RWPE1 (cell line): ENCODE measurements at places on chromosomes 12 and 14.

DNA sequence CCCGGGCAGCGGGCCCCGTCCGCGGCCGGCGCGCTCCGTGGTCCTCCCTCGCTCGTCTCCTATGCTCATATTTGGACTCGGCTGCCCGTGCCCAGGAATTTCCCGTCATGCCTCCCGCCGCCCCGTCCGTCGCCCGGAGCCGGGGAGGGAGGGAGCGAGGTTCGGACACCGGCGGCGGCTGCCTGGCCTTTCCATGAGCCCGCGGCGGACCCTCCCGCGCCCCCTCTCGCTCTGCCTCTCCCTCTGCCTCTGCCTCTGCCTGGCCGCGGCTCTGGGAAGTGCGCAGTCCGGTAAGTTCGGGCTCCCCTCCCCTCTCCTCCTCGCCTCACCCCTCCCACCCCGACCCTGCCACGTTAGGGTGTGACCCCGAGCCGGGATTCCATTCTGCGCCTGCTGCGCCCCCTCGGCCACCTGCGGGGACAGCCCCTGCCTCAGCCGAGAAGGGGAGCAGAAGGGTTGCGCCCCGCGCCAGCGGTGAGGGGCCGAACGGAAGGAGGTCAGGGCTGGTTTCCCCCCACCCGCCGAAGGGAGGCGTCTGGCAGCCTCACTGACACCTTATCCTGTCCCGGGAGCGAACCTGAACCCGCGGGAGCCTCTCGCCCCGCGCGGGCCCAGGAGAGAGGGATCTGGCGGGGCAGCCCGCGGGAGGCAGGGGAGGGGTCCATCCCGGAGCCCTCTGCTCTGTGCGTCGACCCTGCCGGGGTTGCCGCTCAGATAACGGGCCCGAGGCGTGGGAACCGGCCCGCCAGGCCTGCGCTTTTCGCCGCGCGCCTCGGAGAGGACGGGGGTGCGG is at the start of gene MSRB3:
TSS of gene MSRB3 (plus strand) at position 108 of the 793 bp plus-strand sequence. CDS start 29,897 bp downstream, outside the sequence.
- DNase-seq: peak; percentile 77

DNA sequence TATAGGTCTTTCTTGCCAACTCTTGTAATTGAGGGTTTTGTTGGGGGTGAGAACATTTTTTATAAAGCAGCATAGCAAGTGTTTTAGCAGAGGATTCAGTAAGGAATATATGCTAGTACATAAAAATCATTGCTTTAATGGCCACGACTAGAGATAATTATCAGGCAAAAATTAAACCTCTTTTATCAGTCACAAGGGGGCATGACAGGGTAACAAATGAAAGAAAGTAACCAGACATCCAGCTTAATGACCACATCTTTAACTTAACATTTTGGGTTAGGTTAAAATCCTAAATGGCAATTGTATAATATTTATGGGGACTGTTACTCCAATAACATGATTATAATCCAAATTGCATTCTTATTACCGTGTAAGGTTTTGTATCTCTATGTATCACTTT is 119.6 kb downstream of the LRRIQ1 start:
- DNase-seq: peak; percentile 3

DNA sequence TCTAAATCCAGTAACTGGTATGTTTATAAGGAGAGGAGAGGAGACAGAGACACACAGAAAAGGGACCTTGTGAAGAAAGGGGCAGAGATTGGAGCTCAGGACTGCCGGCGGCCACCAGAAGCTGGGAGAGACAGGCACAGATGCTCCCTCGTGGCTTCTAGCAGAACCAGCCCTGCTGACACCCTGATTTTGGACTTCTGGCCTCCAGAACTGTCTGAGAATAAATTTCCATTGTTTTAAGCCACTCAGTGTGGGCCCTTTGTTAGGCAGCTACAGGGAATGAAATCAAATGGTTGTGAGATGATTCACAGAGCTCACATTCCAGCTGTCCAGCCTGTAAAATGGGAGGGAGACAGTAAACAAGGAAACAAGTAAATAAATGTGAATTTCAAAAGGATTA is 47.6 kb downstream of the TMEM132C start:
- DNase-seq: no peak

DNA sequence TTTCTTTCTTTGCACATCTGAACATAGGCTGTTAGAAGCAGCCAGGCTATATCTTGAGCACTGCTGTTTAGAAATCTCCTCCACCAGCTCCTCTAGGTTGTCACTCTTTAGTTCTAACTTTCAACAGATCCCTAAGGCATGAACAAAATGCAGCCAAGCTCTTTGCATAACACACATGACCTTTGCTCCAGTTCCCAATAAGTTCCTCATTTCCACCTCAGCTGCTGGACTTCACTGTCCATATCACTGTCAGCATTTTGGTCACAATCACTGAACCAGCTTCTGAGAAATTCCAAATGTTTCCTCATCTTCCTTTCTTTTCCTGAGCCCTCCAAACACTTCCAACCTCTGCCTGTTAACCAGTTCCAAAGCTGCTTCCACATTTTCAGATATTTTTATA is 27.6 kb upstream of the C14orf132 start:
- DNase-seq: no peak

DNA sequence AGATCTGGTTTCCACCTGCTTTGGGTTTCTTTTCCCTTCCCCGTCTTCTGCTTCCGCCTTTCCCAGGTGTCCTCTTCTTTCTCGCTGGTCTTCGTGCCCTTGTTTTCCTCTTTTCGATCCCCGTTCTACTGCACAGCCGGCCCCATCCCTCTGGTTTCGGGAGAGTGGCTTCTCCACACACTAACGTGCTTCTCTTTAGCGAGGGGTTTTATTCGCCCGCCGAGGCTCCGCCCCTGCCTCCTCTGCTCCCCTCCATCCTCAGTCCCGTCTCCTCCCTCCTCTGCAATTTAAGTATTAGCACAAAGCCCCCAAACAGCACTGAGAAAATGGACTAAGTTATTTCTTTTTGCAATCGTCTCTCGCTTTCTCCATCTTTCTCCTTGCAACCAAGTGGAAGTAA is at the start of gene SLC7A8:
TSS of gene SLC7A8 (minus strand) at position 182 of the 400 bp plus-strand sequence. CDS start 746 bp downstream, outside the sequence.
- no peak for DNase-seq

DNA sequence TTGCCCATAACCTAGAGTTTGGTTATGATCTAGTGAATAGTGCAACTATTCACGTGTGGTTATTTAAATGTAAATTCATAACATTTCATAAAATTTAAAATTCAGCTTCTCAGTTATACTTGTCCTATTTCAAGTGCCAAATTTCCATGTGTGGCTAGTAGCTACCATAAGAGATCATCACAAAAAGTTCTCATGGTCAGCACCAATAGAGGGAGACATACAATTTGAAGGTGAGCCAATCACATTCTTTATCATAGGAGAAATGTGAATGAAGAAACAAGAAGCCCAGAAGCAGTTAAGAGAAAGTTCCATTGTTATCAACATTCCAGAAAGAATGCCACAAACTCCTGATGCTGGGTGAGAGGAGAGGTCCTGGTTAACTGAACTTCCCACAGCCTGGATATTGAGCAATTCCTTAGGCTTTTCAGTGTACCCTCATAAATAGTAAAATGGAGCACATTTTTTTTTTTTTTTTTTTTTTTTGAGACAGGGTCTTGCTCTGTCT is 892.9 kb upstream of the USP15 start:
- no peak for DNase-seq

DNA sequence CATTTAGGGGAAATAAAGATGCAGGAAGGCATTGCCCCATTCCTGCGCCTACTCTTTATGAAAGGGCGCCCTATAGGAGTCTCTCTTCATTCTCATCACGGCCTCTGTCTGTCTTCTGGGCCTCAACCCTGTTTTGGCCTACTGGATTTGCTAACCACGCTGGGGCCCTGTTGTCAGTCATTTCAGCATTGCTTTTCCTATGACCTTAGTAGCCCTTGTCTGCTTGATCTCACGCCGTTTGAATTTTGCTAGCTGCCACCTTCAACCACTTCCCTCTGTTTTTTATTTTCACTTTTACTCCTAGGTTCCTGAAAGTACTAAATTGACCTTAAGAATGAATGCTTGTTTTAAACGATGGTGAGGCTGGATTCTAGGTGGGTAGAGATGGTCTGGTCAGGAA is 139.0 kb downstream of the SYNE2 start:
- no peak for DNase-seq

DNA sequence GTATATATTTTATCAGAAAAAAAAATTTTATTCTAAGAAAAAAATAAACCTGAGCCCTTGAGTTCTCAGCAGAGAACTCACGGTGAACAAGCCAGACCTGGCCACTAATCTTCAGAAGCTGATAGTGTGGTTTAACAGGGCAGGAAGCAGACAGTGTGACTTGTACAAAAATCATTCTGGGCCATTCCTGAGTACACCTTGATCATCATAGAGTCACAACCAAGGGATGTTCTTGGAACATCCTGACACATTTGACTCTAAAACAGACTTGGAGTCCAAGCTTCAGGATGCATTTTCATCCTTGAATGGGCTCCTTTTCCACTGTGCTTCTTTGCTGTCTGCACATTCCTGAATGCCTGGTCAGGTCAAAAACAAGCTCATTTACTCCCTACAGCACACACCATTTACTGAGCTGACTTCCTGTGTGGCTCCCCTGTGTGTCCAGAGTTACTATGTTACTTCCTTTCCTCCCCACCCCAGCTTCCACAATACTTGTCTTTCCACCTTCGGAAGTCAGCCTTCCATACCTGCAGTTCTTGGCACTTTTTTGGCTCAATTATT is 112.0 kb downstream of the ANO6 start:
- no peak for DNase-seq

- DNase-seq: no peak
Observed at GRCh38 chr12:106308611-106309010, 6.1 kb downstream of the TCP11L2 start.

DNA sequence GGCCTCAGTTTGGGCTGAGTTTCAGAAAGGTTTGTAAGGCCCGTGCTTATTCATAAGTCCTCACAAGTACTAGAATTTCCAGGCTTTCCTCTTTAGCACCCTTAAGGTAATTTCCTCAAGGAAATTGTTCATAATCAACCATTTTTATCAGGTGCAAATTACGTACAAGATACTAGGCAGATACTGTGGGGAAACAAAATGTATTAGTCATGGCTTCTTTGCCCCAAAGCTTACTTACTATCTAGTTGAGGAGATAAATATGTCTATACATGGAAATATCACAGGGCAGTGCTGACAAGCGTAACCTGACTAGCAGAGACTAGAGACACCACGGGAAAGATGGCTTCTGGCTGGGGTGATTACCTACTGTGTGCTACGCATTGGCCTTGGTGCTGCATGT is 22.5 kb downstream of the MAX start:
- no peak for DNase-seq

- DNase-seq: no peak
Observed at GRCh38 chr12:89679631-89680030, 29.0 kb downstream of the ATP2B1 start.

DNA sequence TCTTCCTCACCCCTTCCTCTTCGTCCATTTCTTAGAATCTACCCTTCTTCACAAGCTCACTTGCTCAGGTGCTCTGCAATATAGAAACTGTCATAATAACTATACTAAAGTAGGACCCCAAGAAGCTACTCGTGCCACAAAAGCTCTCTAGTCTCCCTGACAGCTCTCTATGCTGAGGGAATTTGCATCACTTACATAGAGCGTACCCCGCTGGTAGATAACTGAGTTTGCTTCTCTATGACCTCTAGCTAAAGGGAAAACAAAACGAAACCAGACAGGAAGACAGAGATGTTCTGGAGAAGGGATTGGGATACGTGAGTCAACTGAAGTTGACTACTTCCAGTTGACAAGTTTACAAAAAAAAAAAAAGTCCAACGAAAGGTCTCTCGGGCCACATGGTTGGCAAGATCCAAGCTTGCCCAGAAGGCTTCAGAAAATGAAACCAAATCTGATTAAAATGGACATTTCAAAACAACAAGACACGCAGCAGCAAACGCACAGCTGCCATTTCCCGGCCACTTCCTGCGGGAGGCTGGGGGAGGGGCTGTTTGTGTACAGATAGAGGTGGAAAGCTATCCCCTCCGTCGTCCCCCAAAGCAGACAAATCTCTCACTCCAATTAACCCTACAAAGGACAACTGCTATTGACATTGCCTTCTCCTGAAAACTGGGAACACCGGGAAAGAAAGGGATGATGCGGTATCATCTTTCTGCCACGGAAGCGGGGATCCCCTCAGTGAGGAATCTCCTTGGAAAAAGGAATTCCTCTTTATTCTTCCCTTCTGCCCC is 1.3 kb downstream of the BAZ2A start:
- no peak for DNase-seq

- no peak for DNase-seq
Observed at GRCh38 chr14:69921052-69921451, 41.8 kb downstream of the SMOC1 start.

DNA sequence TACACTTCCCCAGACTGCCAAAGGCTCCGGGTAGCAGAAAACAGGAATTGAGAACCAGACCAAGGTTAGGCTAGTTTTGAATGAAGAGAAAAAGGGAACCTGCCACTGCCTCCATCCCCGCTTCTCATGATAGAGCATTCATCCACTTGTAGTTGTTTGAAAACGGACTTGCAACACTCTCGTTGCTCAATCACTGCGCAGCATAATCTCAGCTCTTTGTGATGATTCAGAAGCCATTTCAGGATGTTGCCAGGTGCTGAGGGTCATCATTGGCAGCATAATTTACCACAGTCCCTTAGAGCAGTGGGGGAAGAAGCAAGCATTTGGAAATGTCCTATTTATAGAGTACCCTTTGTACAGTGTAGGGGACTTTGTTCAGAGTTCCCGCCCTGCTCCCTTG is 25.6 kb downstream of the KCNK13 start:
- peak; percentile 66 for DNase-seq

- DNase-seq: no peak
Observed at GRCh38 chr12:87815771-87816585, 213.2 kb downstream of the C12orf50 start.

DNA sequence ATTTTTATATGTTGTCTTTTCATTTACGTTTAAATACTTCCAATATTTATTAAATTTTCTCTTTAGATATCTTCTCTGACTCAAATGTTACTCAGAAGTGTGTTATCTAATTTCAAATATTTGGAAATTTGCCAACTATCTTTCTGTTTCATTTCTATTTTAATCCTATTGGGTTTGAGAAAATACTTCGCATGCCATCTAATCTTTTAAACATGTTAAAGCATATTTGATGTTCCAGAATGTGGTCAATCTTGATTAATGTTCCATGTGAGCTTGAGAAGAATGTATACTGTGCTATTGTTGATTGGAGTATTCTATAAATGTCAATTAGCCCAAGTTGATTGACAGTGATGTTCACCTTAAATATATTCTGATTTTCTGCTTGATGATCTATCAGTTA is 11.9 kb upstream of the DCN start:
- DNase-seq: peak; percentile 11

- DNase-seq: no peak
Observed at GRCh38 chr14:61752626-61753025, 9.6 kb upstream of the SNAPC1 start.

GRCh38 chr14:28407031-28407825 is 359.4 kb upstream of the FOXG1 start:
- DNase-seq: no peak

GRCh38 chr14:20679907-20680306 is 4.5 kb upstream of the RNASE4 start:
- DNase-seq: peak; percentile 74

DNA sequence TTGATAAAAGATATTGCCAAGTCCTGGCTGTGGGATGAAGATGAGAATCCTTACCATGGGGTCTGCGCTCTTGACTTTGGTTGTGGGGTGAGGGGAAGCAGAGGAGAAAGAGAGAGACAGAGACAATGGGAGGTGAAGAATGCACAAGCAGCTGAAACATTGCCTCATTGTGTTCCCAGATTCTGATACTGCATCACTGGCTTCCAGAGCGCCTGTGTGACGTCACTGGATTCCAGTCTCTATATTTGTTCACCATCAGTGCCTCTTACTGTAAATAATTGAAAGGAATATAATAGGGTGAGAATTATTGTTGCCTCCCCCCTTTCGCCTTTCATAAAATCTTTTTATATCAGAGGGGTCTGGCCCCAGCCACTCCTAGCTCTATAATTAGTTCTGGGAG is 188.9 kb upstream of the NTF3 start:
- DNase-seq: no peak
